ENCODE measurements at places on chromosomes 4 and X. TPM values are rescaled to one million over a fixed set of nuclear protein-coding genes. Genes with fewer than 3 reads are reported as not detected.

Gene FGA
- total RNA-seq: not detected

Gene ITM2A
- total RNA-seq: 236 TPM

Gene FREM3
- not detected for total RNA-seq

DNA sequence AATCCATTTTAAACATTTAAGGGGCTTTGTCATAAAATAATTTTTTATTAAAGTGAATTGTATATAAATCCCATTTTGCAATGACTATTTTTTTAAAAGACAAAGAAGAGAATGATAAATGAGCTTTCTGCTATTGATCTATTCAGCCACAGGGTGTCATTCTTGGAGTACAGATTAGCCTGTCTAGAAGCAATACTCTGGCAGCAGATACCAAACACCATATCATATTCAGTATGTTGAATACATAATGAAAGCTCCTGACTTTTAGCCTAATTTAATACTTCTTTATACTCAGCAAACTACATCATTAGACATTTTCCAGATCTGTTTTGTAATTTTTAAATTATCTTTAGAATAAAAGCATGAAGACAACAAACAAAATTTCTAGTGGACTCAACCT lies 496.3 kb downstream of the PDGFC start:
- H3K4me1 ChIP-seq: no peaks in the 10 kb centered on the region
- DNase-seq: no peak
- no peak overlapping the region for H3K4me3 ChIP-seq
- no peak overlapping the region for H3K27ac ChIP-seq

DNA sequence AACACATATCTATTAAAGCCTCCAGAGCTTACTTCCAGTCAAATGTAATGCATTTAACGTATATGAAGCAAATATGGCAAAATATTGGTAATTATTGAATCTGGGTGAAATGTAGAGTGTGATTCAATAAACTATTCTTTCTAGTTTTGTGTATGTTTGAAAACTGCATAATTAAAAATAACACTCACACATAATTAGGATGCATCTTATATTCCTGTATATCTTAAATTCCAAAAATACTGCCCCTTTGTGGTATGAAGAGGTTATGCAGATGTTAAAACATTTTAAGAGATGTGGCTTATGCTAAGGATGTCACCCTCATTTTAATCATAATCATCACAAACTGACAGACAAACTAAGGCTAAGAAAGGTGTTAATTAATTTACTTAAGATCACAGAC lies 182.9 kb downstream of the COX18 start:
- H3K4me1 ChIP-seq: no peaks in the 10 kb centered on the region
- DNase-seq: no peak
- no peak overlapping the region for H3K4me3 ChIP-seq
- no peak overlapping the region for H3K27ac ChIP-seq

DNA sequence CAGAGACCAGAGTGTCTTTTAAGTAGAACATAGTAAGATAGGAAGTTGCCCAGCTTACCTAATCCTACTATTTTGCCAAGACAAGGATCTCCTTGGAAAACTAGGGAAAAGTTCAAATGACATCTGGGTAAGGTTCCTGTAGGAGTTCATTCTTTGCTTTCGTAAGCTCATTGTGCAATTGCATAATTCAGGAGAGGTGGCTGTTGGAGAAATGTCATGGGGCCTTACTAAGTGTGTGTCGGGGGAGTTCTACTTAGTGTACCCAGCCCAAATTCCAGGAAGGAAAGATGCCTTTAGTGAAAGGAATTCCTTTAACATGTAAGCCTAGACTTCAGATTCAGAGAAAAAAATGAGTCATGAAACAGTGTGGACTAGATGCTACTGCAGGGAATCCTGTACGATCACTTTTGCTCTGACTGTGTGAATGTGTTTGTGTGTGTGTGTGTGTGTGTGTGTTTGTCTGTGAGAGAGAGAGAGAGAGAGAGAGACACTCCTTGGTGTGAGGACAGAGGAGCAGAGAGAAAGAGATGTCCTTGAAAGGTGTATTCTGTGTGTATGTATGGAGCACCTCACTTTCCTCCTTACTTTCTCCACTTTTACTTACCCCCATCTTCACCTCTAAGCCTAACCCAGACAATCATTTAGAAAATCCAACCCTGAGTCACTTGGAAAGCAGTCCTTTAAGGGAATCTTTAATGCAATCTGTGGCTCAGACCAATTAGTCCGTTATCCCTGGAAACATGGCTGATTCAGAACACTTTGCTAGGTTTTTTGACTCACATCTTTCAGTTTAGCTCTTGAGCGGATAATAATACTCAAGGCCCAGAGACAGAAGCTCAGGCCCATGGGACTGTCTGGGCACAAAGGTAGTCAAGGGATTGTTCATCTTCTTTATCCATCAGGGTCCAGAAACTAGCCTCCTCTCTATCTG lies 114.5 kb upstream of the ACSL4 start:
- DNase-seq: no peak
- no peaks in the 10 kb centered on the region for H3K36me3 ChIP-seq
- no peaks in the 10 kb centered on the region for H3K27me3 ChIP-seq
- no peaks in the 10 kb centered on the region for H3K4me1 ChIP-seq
- no peak overlapping the region for H3K4me3 ChIP-seq
- no peak overlapping the region for H3K27ac ChIP-seq

- no peak for DNase-seq
- no peaks in the 10 kb centered on the region for H3K27me3 ChIP-seq
- H3K4me1 ChIP-seq: no peaks in the 10 kb centered on the region
- no peak overlapping the region for H3K4me3 ChIP-seq
These were observed 449.7 kb downstream of the PCDH10 start for GRCh38 chr4:133598779-133599178.

- no peaks in the 10 kb centered on the region for H3K4me1 ChIP-seq
- H3K27me3 ChIP-seq: no peaks in the 10 kb centered on the region
- no peak for DNase-seq
- no peaks in the 10 kb centered on the region for H3K36me3 ChIP-seq
- no peak overlapping the region for H3K4me3 ChIP-seq
These were observed 24.8 kb downstream of the PDGFC start for GRCh38 chr4:156946516-156947424.

DNA sequence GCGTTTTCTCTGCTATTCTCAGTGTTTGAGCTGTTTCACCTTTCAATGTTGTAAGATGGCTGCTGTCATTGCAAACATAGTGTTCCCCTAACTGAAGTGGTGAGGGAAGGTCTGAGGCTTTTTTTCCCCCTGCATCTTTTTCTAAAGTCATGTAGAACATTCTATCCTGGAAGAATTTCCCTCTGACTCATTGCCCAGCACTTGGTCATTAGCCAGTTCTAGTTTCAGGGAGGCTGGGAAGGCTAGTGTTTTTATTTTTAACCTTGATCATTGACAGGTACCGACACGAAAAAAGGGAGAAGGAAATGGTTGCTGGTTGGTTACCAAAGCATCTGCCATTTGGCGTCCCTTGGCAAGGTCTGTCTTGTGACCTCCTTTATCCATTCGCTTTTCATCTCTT lies 6.6 kb downstream of the LANCL3 start:
- H3K36me3 ChIP-seq: no peaks in the 10 kb centered on the region
- H3K27ac ChIP-seq: no peak overlapping the region
- no peak for DNase-seq
- H3K4me1 ChIP-seq: no peaks in the 10 kb centered on the region
- H3K4me3 ChIP-seq: no peak overlapping the region
- peaks cover 10% of the 10 kb centered on the region for H3K27me3 ChIP-seq

All from CD4-positive, alpha-beta T cell (primary cell).